ENCODE measurements at places on chromosomes 6 and 20.

DNA sequence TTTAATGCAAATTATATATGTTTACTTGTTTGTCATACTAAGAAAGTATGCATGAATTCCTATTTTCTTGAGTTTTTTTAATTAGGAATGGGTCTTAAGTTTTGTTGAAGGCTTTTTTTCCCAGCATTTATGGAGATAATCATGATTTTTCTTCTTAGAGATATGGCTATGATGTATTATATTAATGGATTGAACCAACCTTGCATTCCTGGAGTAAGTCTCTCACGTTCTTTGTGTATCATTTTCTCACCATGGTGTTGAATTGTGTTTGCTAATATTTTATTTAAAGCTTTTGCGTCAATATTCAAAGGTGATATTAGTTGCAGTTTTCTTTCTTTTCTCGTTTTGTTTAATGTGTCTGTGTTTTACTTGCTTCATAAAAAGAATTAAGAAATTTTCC is 48.4 kb upstream of the SLC35D3 start:
- DNase-seq: no peak

GRCh38 chr6:6752129-6752528 is 163.6 kb downstream of the LY86 start:
- no peak for DNase-seq

- no peak for DNase-seq
These were observed 44.9 kb downstream of the ATXN1 start for GRCh38 chr6:16716321-16716858.

DNA sequence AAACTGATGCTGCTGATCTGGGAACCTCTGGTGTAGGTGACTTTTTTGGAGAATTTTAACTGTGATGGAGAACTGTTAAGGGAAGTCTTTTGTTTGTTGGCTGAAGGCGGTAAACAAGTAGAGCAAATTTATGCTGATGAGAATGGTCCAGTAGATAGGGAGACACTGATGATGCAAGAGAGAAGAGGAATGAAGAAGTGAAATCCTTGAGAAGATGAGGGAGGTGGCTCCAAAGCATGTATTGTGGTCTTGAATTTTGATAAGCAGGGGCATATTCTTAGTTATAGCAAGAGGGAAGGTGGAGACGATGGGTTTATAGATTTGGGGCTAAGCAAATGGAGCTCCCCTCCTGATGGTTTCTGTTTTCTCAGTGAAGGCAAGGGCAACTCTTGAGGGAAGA is 22.0 kb downstream of the MAPK14 start:
- DNase-seq: no peak

Measured in hematopoietic multipotent progenitor cell treated with erythropoietin and hydrocortisone succinate and interleukin-3 and kit ligand, for 17 days (in vitro differentiated cells).